ENCODE measurements at places on chromosomes 16 and 17. TPM values are rescaled to one million over a fixed set of nuclear protein-coding genes. Genes with fewer than 3 reads are reported as not detected.

SLFN14 gene
- not detected for total RNA-seq

EPN2 gene
- 23.9 TPM for total RNA-seq

EMC6 gene
- total RNA-seq, result 28.1 TPM

KRT20 gene
- total RNA-seq, result 978 TPM

TMEM88 gene
- total RNA-seq, result 15.3 TPM

TBC1D3L gene
- 36.3 TPM for total RNA-seq

ARHGAP23 gene
- total RNA-seq, result 36.3 TPM

SCNN1G gene
- 0.54 TPM for total RNA-seq

CA4 gene
- total RNA-seq, result 18.4 TPM

DNA sequence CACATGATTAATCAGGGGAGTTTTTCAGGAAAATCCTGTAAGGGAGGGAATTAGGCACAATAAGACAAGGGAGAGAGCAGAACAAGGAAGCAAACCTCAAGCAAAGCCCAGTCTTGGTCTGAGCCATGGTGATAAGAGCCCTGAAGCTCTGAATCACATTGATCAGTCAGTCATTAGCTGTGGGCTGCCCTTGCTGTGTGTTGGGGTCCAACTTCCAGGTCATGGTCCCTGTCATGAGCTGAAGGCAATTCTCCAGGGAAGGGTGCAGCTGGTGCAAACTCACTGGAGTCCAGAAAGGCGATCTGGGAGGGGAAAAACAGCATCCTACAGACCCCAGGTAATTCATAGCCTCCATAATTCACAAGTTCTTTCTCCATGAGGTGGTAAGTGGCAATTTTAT lies 89.9 kb downstream of the CYLD start:
- H3K4me1 ChIP-seq, result no peaks in the 10 kb centered on the region
- H3K36me3 ChIP-seq, result no peaks in the 10 kb centered on the region
- H3K27me3 ChIP-seq, result no peaks in the 10 kb centered on the region
- no peak overlapping the region for H3K4me3 ChIP-seq
- no peak overlapping the region for H3K27ac ChIP-seq

- H3K27me3 ChIP-seq, result no peaks in the 10 kb centered on the region
- H3K4me1 ChIP-seq, result no peaks in the 10 kb centered on the region
- no peak overlapping the region for H3K4me3 ChIP-seq
- peaks cover 31% of the 10 kb centered on the region for H3K36me3 ChIP-seq
Observed at GRCh38 chr17:37699285-37699973, 45.4 kb downstream of the HNF1B start.

DNA sequence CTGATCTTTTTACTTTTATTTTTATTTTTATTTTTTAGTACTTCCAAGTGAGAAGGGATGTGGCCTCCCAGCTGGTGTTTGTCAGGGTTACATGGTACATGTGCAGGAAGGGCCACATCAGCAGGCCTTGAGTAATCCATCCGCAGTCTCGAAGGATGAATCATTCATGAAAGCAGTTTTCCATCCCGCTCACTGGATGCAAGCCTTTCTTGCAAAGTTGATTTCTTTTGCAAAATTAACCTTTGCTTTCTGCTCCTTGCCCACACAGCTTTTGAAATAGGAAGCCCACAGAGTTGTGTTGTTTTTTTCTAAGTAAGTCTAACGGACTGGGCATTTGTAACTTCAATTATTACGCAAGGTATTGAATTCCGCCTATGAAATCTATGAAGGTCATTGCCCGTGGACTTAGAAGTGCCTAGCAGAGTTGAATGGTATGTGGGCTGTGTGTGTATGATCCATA lies 157.4 kb downstream of the PRKCA start:
- no peak for DNase-seq
- no peaks in the 10 kb centered on the region for H3K36me3 ChIP-seq
- H3K27me3 ChIP-seq, result no peaks in the 10 kb centered on the region
- H3K4me1 ChIP-seq, result no peaks in the 10 kb centered on the region
- H3K27ac ChIP-seq, result no peak overlapping the region

- H3K36me3 ChIP-seq, result no peaks in the 10 kb centered on the region
- H3K27ac ChIP-seq, result no peak overlapping the region
- no peaks in the 10 kb centered on the region for H3K4me1 ChIP-seq
- DNase-seq, result no peak
- no peak overlapping the region for H3K4me3 ChIP-seq
- no peaks in the 10 kb centered on the region for H3K27me3 ChIP-seq
Observed at GRCh38 chr16:82070656-82071369, 35.8 kb downstream of the HSD17B2 start.

- no peaks in the 10 kb centered on the region for H3K27me3 ChIP-seq
- no peak overlapping the region for H3K27ac ChIP-seq
- no peak for DNase-seq
Observed at GRCh38 chr16:17083628-17084027, 387.1 kb downstream of the XYLT1 start.

GRCh38 chr16:12675852-12676251 lies 127.8 kb downstream of the CPPED1 start:
- no peaks in the 10 kb centered on the region for H3K4me1 ChIP-seq
- H3K36me3 ChIP-seq, result no peaks in the 10 kb centered on the region
- H3K4me3 ChIP-seq, result no peak overlapping the region
- no peak for DNase-seq

GRCh38 chr16:50299508-50300105 lies 33.3 kb downstream of the ADCY7 start:
- H3K4me3 ChIP-seq, result no peak overlapping the region
- H3K27ac ChIP-seq, result no peak overlapping the region
- no peaks in the 10 kb centered on the region for H3K4me1 ChIP-seq
- H3K36me3 ChIP-seq, result no peaks in the 10 kb centered on the region

DNA sequence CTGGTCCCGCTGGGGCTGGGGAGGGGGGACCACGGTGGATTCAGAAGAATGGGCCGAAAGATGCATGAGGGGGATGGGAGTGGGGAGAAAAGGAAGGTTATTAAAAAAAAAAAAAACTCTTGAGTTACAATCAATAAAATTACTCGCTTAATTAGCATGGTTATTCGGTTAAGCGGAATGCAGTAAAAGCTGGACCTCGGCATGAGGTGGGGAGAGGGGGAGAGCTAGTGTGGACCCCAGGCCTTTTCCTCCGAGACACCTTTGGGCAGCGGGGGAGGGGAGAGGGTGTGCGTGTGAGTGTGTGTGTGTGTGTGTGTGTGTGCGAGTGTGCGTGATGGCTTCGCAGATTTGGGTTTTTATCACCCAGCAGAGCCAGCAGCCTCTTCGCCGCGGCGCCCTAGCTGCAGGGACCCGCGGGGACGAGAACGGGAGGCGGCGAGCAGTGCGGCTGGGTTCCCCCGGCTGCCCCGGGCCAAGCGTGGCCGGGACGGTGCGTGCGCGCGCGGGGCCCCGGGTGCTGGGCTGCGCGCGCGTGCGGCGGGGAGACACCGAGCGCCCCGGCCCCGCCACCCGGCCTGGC lies 3.7 kb downstream of the BAHCC1 start:
- peak overlapping the region; percentile 91 for H3K4me3 ChIP-seq
- DNase-seq, result no peak
- peak overlapping the region; percentile 95 for H3K27ac ChIP-seq
- no peaks in the 10 kb centered on the region for H3K36me3 ChIP-seq

DNA sequence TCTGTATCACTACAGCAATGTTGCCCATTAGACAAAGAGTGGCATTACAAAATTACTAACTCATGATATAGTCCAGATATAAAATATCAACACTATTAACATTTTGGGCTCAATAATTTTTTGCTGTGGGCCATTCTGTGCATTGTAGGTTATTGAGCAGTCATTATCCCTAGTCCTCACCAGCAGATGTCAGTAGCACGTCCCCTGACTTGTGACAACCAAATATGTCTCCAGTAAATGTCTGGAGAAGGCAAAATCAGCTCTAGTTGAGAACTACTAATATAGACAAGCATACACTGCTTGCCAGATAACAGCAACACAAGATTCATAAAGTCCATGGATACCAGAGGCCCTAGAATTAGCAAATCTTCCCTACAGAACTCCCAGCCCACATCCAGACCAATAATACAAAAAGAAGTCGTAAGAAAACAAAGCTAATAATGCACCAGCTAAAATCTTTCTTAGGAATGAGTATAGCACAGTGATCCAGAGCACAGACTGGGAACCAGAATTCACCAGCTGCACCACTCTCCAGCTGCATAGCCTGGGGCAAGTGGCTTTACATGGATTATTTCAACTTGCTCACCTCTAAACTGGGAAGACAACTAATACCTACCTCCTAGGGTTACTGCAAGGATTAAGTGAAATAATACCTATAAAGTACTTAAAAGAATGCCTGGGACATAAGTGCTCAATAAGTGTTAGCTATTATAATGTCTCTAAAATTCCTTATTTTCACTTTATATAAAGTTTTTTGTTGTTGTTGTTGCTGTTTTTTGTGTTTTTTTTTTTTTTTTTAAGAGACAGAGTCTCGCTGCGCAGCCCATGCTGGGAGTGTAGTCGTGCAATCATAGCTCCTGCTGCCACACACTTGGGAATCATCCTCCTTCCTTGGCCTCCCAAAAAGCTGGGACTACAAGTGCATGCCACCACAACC lies 23.7 kb downstream of the HELZ start:
- no peak for DNase-seq
- no peak overlapping the region for H3K27ac ChIP-seq
- no peak overlapping the region for H3K4me3 ChIP-seq
- H3K27me3 ChIP-seq, result no peaks in the 10 kb centered on the region
- peaks cover 14% of the 10 kb centered on the region for H3K4me1 ChIP-seq

DNA sequence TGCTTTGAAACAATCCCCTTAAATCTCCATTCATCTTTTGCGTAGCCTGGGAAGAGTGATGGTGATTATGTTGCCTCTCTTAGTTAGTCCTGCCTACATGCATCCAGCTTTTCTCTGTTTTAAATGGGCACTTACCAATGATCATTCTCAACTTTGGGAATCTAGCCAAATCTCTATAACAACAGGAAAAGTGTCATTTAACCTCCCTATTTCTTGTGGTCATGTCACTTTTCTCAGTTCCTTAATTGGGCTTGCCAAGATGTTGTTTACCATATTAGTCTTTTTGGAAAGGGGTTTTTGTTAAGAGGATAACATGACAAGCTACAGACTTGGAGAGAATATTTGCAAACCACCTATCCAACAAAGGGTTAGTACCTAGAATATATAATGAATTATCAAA lies 15.6 kb upstream of the CLEC10A start:
- H3K27ac ChIP-seq, result no peak overlapping the region
- DNase-seq, result no peak
- H3K4me3 ChIP-seq, result no peak overlapping the region
- no peaks in the 10 kb centered on the region for H3K27me3 ChIP-seq

DNA sequence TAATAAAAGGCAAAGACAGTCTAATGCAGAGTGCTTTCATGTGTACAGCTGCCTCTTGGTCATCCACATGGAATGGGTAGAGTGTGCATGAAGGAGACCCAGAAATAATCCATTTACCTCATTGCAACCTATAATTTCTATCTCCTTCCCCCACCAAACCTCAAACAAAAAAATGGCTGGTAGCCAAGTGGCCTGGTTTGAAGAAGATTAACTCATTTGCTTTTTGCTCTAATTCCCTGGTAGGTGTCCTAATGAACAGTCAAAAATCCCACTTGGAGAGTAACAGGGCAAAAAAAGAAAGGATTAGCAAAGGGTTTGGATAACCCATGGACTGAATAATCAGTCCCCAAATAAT lies 13.0 kb upstream of the LYRM9 start:
- no peaks in the 10 kb centered on the region for H3K4me1 ChIP-seq
- no peaks in the 10 kb centered on the region for H3K27me3 ChIP-seq
- H3K36me3 ChIP-seq, result no peaks in the 10 kb centered on the region
- no peak for DNase-seq

DNA sequence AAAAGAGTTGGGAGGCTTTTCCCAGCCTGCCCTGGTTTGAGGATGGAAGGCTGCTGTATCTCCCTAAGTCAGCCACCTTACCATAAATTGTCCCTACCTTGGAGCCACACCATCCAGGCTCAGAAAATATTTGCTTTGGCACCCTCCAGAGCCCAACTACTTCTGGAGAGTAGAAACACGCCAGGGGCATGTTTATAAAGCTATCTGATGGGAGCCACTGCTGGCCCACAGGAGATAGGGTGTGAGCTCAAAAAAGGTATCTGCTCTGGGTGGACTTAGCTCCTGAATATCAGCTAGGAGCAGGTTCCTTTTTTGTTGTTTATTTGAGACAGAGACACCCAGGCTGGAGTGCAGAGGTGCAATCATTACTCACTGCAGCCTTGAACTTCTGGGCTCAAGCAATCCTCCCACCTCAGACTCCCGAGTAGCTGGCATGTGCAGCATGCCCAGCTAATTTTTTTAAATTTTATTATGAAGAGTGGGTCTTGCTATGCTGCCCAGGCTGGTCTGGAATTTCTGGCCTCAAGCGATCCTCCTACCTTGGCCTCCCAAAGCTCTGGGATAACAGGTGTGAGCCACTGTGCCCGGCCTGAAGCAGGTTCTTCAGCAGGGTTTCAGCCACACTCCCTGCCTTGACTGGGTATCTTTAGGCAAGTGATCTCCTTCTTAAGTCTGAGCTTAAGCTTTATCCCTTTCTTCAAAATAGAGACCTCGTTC lies 147.1 kb downstream of the SALL1 start:
- H3K27ac ChIP-seq, result no peak overlapping the region
- no peak overlapping the region for H3K4me3 ChIP-seq
- H3K27me3 ChIP-seq, result no peaks in the 10 kb centered on the region

- peaks cover 62% of the 10 kb centered on the region for H3K4me1 ChIP-seq
- peak within 1 kb of the TSS; percentile 65 for H3K27ac ChIP-seq
- peak within 1 kb of the TSS; percentile 55 for H3K4me3 ChIP-seq
- no peaks in the 10 kb centered on the region for H3K27me3 ChIP-seq
Observed at GRCh38 chr16:57802341-57803133, at the start of gene KIFC3. Gene KIFC3, minus strand, starts transcription at chr16:57802491. Its CDS starts 4,248 bp downstream, at chr16:57798243.

DNA sequence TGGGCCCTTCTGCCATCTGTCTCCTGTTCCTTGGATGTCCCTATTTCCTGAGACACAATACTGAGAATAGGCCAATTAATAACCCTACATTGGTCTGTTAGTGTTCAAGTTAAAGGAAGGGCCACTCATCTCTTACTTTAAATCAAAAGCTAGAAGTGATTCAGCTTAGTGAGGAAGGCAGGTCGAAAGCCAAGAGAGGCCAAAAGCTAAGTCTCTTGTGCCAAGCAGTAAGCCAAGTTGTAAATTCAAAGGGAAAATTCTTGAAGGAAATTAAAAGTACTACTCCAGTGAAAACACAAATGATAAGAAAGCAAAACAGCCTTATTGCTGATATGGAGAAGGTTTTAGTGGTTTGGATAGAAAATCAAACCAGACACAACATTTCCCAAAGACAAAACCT lies 28.8 kb downstream of the ANKFN1 start:
- no peaks in the 10 kb centered on the region for H3K27me3 ChIP-seq
- no peaks in the 10 kb centered on the region for H3K36me3 ChIP-seq

- H3K27me3 ChIP-seq, result no peaks in the 10 kb centered on the region
- H3K4me3 ChIP-seq, result no peak overlapping the region
- H3K36me3 ChIP-seq, result no peaks in the 10 kb centered on the region
- H3K27ac ChIP-seq, result no peak overlapping the region
- no peaks in the 10 kb centered on the region for H3K4me1 ChIP-seq
Observed at GRCh38 chr17:80294210-80294609, 33.6 kb downstream of the RNF213 start.

- H3K27me3 ChIP-seq, result no peaks in the 10 kb centered on the region
- DNase-seq, result no peak
- peaks cover 6% of the 10 kb centered on the region for H3K4me1 ChIP-seq
- no peaks in the 10 kb centered on the region for H3K36me3 ChIP-seq
- H3K27ac ChIP-seq, result peak overlapping the region; percentile 61
Observed at GRCh38 chr16:89383095-89384003, 107.0 kb downstream of the ANKRD11 start.

- peak overlapping the region; percentile 11 for H3K4me3 ChIP-seq
- no peaks in the 10 kb centered on the region for H3K27me3 ChIP-seq
- peaks cover 39% of the 10 kb centered on the region for H3K4me1 ChIP-seq
- DNase-seq, result no peak
- no peak overlapping the region for H3K27ac ChIP-seq
Observed at GRCh38 chr17:79812353-79813258, 15.7 kb upstream of the CBX8 start.

GRCh38 chr16:87160701-87161337 lies 156.4 kb downstream of the C16orf95 start:
- H3K4me1 ChIP-seq, result no peaks in the 10 kb centered on the region
- H3K27ac ChIP-seq, result no peak overlapping the region
- no peak overlapping the region for H3K4me3 ChIP-seq

All from Peyer's patch (tissue), 4 donors.